ENCODE measurements at places on chromosomes 3 and 15.

GRCh38 chr15:97984157-97984556, 23.7 kb downstream of the ARRDC4 start:
- no peak for DNase-seq

GRCh38 chr3:98599647-98600411, 6.4 kb upstream of the CPOX start:
- DNase-seq = no peak

DNA sequence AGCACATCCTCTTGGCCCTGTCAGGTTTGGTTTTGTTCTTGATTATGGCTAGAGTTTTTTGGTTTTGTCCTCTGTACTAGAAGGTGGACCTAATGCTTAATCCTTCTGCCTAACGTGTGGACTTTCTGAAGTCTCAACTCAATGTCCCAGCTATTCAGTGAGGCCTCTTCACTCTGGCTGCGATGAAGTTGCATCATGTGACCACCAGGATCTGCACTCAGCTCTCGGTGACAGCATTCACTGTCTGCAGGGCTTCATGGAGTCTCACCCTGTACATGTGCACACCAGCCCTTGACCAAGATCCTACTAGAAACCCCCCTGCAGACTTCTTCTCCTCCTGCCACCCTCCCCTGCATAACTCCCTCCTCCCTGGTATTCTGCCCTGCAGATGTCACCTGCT, 38.7 kb upstream of the HRH1 start:
- DNase-seq = no peak

DNA sequence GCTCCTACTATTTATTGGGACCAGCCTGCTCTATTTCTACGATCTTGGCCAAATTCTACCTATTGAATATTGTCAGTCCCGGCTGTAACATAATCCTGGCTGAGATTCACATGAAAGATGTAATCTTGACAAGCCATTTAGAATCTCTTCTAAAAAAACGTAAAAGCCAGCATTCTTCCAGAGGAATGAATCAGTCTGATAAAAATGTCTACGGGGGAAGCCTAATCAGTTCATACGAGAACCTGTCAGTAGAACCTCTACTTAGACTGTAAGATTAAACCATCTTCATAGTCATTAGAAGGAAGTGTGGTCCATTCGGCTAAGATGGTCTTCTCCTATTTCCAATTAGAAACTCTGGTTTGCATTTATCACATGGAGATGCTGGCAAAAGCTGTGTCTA, 147.2 kb upstream of the WNT5A start:
- DNase-seq = no peak

GRCh38 chr3:182717216-182717615, 76.1 kb upstream of the ATP11B start:
- no peak for DNase-seq

DNA sequence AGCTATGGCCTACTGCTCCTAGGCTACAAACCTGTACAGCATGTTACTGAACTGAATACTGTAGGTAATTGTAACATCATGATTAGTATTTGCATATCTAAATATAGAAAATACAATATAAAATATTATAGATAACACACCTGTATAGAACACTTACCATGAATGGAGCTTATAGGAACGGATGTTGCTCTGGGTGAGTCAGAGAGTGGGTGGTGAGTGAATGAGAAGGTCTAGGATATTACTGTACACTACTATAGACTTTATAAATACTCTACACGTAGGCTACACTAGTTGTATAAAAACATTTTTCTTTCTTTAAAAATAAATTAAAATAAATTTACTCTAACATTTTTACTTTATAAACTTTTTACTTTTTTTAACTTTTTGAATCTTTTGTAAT, 224.0 kb upstream of the CBLB start:
- DNase-seq = no peak

- no peak for DNase-seq
Observed at GRCh38 chr3:162302983-162303624, 806.5 kb downstream of the OTOL1 start.

- DNase-seq = no peak
Observed at GRCh38 chr3:12869035-12869621, 27.8 kb upstream of the RPL32 start.

DNA sequence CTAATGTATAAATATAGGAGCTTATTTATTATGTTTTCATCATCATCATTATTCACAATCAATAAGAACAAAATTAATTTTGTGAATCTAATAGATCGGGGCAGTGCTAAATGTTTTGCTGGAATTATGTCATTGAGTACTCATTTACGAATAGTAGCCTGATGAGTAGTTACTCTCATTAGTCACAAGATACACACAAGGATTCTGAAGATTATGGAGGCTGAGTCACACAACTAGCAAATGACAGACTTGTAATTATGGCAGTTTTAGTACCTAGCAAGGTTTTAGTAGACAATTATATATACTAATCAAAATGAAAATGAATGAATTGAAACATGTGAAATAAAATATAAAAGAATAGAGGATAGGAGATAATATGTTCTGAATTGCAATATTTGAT, 954.2 kb downstream of the CADM2 start:
- DNase-seq = no peak

DNA sequence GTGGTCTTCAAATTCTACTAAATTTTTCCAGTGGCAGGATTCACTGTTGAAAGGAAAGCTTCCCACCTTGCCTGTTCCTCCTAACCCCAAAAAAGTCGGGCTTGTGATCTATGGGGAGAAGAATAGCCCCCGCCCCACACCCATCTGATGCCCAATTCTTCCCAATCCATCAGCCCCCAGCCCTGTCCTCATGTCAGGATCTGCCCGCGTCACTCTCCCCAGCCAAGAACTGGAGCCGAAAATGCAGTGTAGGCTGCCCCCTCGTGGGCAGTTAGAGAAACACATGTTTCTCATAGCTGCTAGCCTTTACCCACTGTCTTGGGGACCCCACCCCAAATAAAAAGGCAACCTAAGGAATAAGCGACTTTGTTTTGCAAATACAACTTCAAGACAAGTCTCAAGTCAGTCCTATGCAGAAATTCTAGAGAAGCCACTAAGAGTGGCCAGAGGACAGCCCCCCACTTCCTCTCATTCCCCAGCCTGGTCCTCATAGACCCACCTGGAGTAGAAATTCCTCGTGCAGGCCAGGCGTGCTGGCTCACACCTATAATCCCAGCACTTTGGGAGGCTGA, 13.0 kb upstream of the CSK start:
- DNase-seq = peak; percentile 77
